ENCODE measurements at places on chromosomes 4 and X.

- DNase-seq, result no peak
Measured at GRCh38 chr4:94561249-94562024, 109.7 kb downstream of the PDLIM5 start.

- DNase-seq, result no peak
Measured at GRCh38 chr4:8291036-8291682, 21.6 kb downstream of the HTRA3 start.

- no peak for DNase-seq
Measured at GRCh38 chr4:133668061-133668851, 519.2 kb downstream of the PCDH10 start.

- DNase-seq, result no peak
Measured at GRCh38 chr4:136680271-136680670, 852.0 kb downstream of the PCDH18 start.

All from kidney epithelial cell (primary cell).